ENCODE measurements at places on chromosomes 6 and 20.

GRCh38 chr6:34657307-34657978 lies 39.1 kb downstream of the ILRUN start:
- no peak for DNase-seq

DNA sequence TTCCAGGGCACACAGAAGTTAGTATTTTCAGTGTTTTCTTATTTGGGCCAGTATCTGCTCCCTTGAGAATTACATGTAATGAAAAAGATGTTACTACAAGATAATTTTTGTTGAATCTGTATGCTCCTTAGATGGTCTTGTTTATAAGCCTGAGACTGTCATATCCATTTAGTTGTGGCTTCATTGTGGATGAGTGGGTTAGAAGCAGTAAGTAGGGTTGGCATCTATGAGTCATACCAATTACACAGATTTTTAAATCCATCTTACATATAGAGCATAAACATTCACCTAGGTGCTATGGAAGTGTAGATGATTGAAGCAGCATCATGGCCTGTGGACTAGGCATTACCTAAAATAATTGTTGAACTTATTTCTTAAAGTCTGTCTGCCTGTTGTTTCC lies 13.5 kb upstream of the BAG2 start:
- DNase-seq, result no peak

DNA sequence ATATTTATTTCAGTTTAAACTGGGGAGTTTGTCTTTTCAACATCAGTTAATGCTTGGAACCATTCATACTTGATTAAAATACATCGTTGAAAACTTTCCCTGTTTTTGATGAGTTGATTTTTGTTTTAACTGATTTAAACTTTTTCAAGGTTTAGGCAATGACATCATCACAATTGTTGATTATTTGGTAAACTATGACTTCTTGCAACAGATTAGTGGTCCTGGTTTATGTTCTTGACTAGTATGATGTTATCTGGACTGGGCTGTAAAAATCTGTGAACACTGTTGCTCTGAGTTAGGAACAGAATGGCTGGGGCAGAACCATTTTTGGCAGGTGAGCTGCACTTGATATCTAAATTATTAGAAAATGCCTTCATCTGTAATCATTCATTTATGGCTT lies at the start of gene ZC2HC1B:
ZC2HC1B (plus strand) TSS at position 241 of the 400 bp plus-strand sequence; CDS start at position 307, 66 bp downstream.
- DNase-seq, result no peak

DNA sequence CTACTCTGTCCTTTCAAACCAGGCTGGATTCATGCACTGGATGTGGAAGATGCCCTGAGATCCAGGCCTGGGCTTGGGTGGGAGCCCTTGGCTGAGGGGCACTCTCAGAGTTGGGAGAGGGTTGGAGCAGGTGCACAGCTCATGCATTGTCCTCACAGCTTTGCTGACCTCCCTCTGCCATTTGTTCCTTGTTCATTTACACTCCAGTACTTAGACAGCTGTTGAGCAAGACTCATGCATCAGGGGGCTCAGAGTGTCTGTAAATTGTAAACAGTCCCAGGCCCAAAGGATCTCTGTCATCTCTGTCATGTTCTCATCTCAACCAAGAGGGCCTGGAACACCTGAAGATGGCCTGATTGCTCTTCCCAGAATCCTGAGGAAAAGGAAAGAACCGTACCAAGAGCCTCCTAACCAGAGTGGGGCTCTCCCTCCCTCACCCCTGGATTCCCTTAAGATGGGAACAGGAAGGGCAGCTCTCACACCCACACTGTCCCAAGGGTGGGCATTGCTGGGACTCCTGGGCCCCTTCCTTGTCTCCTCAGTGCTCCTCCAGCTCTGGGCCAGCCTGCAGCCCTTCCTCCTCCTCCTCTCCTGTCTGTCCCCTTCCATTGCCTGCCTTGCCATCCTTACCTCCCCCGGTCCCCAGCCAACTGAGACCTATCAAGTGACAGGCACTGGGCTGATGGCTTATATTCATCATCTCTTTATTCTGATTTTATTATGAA lies 132.9 kb downstream of the FOXO3 start:
- no peak for DNase-seq

GRCh38 chr6:36623547-36624459 lies 29.6 kb downstream of the SRSF3 start:
- DNase-seq, result peak; percentile 65

DNA sequence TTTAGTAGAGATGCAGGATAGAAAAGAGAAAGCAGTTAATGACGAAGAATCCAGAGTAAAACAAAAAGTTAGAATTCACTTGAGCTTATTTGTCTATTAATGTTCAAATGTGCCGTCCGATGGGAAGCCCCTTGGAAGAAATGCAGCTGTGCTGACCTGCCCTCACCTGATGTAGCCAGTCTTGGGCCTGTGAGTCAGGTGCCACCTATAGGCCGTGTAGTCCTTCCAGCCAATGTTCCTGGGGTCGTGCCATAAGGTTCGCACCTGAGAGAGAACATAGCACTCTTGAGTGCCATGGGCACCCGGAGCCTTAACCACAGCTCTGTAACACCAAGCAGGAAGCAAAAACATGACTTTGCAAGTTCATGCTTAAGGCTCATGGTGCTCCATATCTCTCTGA lies 32.4 kb downstream of the THBS2 start:
- no peak for DNase-seq

DNA sequence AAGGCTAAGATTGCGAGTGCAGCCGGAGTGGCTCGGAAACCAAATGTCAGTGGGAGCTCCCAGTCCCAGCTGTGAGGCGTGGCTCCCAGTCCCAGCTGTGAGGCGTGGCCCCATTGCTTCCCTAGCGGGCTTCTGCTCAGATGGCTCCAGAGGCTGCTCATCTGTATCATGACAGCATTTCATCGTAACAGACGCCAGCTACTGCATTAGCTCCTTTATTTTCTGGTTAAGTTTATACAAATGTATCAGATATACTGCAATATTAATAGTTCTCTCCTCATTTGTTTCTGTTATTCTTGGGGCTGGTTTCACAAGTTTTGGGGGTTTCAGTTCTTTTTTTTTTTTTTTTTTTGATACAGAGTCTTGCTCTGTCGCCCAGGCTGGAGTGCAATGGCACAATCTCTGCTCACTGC lies 34.7 kb upstream of the TBXT start:
- DNase-seq, result no peak

- no peak for DNase-seq
Measured at GRCh38 chr6:129476810-129477209, 233.2 kb downstream of the ARHGAP18 start.

DNA sequence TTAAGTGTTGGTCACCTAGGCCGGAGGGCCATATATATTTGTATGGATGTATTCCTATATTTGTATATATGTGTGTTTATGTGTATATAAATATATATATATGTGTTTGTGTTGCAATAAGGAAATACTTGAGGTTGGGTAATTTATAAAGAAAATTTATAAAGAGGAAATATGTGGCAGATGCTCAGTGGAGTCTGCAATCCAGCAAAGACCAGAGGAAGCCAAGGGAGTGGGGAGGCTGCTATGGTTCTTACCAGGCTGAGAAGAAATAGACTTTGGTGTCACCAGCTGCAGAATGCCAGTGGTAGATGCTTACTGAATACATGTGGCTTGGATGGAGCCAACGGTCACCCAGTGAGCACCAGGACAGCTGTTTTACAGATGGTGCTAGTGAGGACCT lies 97.4 kb upstream of the ELOVL5 start:
- DNase-seq, result no peak

DNA sequence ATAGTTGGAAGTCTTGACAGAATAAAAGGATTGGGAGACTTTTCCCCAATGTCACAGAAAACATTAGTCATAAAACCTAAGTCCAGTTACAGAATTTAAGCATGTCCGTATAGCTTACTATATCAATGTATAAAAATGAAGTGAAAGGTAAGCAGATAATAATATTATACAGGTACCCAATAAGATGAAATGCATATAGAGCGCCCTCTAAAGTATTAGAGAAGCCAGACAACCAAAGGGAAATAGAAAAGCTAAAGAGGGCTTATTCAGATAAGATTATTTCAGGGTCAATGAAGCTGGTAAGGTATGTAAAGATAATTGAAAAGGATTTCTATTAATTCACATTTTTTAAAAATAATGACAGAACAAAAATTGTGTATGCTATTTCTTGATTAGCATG lies 947.7 kb upstream of the MAP3K7 start:
- no peak for DNase-seq

DNA sequence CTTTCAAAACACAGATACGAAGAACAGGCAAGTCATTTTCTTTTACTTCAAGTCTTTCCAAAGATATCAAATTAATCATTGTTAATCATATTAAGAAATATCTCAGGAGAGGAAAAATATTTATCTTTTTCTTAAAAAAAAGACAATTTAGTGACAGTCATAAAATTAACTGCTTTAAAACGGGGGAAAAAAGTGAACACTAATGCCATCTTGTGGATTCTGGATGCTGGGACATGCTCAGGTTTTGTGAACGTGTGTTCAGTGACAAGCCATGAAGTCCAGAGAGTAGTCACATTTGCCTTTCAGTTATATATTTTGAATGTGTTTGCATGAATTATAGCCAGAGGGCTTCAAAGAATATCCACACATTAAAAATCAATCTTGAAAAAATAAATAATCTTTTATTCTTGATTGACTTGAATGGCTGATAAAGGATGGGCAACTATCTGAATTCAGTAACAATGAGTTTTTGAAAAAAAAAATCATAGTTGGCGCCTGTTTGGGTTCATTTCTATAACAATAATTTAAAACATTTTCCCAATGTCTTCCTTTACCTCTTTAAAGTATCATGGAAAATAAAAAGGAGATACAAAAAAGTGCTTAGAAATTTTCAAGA lies 74.7 kb upstream of the NOX3 start:
- DNase-seq, result no peak

DNA sequence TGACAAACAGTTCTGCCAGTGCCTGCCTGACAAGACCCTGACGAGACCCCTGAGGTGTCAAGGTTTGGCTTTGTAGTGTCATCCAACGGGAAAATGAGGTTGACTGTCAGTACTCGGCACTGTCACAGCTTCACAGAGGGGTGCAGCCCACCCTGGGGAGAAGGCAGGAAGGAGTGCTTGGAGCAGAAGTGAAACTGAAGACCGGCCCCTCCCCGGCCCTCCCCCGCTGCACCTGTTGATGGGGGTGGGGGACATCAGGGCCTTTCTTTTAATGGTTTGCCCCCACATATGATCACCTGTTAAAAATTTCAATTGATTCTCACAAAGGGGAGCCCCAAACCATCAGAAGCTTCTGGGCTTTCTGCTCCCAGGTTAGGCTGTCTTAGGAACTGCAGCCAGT lies 6.8 kb downstream of the PMEPA1 start:
- no peak for DNase-seq

DNA sequence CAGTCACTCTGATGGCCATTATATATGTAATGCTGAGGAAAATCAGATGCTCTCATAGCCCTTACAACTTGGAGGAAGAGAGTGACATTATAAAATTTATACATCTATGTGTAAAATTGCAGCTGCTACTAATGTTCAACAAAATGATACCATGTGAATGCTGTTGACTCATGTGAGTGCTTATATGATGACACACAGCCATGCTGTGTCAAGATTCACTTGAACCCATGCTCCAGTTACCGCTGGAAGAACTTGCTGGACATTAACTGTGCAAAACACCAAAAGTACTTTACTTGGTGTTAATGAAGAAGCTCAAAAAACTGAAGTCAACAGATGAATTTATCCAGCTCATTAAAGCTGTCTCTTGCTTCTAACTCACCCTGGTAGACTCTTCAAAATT lies 318.9 kb upstream of the PLCB4 start:
- no peak for DNase-seq

DNA sequence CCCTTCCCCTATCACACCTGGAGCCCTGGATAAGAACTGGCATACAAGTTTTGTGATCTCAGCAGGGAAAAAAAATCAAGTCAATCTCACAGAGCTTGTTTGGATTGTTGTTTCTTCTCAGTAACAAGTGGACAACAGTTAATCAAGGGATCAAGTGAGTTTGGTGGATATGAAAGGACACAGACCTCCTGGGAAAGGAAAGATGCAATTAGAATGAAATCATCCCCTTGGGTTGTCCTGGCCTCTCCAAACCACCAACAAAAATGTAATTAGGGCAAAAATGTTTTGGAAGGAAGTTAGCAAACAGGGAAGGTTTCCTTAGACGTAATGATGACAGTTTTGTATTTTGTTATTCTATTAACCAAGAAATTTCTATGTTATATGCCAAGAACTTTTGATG lies 99.1 kb upstream of the PRDM1 start:
- no peak for DNase-seq

DNA sequence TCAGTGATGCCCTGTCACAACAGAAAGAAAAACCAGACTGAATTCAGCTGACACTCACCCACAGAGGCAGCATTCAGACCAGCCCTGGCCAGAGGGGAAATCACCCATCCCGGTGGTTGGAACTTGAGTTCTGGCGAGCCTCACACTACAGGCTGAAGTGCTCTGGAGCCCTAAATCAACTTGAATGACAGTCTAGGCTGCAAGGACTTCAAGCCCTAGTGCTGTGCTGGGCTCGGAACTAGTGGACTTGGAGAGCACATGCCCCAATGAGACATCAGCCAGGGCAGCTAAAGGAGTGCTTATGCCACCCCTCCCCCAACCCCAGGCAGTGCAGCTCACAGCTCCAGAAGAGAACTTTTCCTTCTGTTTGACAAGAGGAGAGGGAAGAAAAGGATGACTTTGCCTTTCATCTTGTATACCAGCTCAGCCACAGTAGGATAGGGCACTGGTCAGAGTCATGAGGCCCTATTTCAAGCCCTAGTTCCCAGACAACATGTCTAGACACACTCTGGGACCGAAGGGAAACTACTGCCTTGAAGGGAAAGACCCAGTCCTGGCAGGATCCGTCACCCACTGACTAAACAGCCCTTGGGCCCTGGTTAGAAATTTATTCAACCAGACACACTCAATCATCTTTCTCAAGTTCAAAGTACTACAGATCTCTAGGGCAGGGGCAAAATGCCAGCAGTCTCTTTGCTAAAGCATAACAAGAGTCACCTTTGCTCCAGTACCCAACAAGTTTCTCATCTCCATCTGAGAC lies 43.2 kb upstream of the PNRC1 start:
- DNase-seq, result no peak

GRCh38 chr6:90146921-90147649 lies 149.6 kb downstream of the BACH2 start:
- DNase-seq, result no peak

GRCh38 chr6:166621114-166621540 lies 5.9 kb downstream of the RPS6KA2 start:
- DNase-seq, result no peak

DNA sequence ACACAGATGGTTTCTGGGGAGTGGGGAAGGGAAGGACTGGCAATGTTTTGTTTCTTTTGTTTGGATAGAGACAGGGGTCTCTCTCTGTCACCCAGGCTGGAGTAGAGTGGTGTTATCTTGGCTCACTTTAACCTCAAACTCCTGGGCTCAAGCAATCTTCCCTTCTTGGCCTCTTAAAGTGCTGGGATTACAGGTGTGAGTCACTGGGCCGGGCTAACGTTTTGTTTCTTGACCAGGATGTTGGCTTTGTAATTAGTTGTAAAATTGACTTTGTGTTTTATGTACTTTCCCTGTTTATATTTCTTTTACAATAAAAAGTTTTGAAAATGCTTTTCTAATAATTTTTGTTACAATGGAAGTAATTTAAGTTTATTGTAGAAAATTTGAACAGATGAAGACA lies 10.9 kb downstream of the SPATS1 start:
- DNase-seq, result no peak
